HFFc6 (cell line): ENCODE measurements at places on chromosomes 1 and 21.

GRCh38 chr1:65265651-65266351 lies 43.5 kb upstream of the DNAJC6 start:
- peak; percentile 37 for DNase-seq

DNA sequence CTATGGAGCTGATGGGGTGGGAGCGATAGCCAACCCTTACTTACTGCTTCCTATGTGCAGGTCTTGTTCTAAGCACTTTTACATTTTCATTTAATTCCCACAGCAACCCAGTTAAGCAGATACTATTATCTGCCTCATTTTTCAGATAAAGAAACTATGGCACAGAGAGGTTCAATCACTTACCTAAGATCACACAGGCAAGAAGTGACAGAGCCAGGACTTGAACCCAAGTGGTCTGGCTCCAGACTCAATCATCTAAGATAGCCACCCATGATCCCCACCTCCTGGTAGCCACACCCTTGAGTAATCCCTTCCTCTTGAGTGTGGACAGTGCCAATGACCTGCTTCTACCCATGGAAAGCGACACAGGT lies 23.2 kb upstream of the IFNAR1 start:
- no peak for DNase-seq

DNA sequence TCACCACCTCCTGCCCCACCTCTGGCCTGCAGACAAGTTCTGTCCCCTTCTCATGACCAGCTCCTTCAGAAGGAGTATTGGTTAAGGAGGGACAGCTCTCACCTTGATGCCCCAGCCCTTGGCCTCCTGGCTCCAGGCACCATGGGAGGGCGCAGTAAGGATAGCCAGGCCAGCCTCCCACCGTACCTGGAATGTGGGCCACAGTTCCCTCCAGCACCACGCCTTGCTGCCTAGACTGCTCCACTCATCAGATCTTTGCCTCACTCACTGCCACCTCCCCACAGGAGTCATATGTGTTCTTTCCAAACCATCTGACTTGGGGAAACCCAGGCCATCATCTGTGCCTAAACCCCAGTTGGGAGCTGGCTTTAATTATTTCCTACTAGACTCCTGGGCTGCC lies 97.0 kb downstream of the CCDC185 start:
- no peak for DNase-seq

GRCh38 chr1:20199403-20199802 lies 13.1 kb upstream of the PLA2G2C start:
- no peak for DNase-seq

GRCh38 chr1:217482356-217483102 lies 148.4 kb downstream of the GPATCH2 start:
- peak; percentile 72 for DNase-seq

DNA sequence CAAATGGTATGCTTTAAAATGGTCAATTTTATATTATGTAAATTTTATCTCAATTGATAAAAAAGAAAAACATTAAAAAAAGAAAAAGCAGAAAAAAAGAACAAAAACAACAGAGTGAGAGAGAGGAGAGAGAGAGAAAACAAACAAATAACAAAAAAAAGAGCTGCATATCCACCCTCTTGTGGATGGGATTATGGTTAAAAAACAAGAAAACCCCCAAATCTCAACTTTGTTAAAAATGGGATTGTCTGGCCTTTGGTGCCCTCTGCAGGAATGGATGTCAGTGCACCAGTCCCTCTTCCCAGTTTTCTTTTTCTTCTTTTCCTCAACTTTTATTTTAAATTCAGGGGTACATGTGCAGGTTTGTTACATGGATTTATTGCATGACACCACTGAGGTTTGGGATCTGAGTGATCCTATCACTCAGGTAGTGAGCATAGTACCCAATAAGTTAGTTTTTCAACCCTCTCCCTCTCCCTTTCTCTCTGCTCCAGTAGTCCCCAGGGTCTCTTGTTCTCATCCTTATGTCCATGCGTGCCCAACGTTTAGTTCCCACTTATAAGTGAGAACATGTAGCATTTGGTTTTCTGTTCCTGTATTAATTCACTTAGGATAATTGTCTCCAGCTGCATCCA lies 28.1 kb downstream of the RNF187 start:
- DNase-seq, result peak; percentile 48

DNA sequence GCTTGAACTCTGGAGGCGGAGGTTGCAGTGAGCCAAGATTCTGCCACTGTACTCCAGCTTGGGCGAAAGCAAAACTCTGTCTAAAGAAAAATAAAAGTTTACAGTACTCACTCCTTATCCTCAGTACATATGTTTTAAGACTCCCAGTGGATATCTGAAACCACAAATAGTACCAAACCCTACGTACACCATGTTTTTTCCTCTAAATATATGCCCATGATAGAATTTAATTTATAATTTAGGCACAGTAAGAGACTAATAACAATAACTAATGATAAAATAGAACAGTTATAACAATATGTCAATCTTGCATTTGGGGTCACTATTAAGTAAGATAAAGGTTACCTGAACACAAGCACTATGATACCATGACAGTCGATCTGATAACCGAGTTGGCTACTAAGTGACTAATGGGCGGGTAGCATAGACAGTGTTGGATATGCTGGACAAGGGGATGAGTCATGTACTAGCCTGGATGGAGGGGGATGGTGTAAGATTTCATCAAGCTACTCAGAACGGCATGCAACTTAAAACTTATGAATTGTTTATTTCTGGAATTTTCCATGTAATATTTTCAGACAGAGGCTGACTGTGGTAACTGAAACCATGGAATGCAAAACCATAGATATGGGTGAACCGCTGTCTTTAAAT lies 43.7 kb downstream of the ST7L start:
- DNase-seq, result peak; percentile 90

DNA sequence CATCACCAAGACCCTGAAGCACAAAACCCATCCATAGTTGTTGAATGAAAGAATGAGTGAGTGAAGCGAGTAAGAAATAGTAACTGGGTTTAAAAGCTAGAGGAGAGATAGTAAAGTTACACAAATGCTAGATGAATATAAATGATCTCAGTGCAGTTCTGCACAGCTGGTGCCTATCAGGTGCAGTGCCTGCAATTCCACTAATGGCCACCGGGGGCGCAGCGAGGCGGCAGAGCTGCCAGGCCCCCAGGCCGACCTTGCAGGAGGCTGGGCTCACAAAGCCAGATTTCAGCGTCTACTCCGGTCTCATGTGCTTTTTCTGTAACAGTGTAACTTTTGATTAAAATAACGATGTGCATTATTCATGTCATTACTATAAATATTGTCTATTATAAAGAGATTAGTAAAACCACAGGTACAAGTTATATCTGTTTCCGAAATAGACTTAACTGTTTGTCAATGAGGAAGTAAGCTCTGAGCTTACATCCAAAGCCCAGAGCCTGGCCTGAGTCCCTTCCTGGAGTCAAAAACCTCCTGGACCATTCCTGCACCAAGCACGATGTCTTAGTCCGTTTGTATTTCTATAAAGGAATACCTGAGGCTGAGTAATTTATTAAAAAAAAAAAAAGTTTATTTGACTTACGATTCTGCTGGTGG lies 477.6 kb downstream of the NPHP4 start:
- peak; percentile 27 for DNase-seq

DNA sequence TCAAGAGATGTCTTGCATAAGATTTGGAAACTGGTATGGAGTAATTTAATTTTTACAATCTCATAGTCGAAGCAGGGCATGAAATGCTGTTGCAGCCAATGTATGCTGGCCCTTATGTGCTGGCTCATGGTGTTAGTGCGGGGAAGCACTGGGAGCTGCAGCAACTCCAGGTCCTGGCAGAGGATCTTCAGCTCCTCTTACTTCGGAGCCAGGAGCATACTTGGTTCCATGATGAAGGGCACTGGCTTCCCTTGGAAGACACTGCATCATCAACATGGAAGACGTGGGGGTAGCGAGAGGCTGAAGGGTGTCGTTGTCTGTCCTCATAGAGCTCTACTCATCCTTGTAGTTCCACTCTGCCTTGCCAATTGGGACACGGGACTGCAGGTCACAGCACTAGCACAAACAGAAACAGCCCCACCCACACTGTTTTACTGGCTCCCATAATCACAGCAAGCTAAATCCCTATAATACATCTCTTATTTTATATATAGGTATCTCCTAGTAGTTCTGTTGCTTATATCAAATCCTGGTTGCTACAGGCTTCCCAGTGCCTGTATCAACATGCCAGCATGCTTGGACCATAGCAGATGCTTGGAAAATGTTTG lies 22.4 kb downstream of the PLA2G2D start:
- no peak for DNase-seq

- no peak for DNase-seq
These were observed 21.6 kb upstream of the POFUT2 start for GRCh38 chr21:45309069-45309986.

DNA sequence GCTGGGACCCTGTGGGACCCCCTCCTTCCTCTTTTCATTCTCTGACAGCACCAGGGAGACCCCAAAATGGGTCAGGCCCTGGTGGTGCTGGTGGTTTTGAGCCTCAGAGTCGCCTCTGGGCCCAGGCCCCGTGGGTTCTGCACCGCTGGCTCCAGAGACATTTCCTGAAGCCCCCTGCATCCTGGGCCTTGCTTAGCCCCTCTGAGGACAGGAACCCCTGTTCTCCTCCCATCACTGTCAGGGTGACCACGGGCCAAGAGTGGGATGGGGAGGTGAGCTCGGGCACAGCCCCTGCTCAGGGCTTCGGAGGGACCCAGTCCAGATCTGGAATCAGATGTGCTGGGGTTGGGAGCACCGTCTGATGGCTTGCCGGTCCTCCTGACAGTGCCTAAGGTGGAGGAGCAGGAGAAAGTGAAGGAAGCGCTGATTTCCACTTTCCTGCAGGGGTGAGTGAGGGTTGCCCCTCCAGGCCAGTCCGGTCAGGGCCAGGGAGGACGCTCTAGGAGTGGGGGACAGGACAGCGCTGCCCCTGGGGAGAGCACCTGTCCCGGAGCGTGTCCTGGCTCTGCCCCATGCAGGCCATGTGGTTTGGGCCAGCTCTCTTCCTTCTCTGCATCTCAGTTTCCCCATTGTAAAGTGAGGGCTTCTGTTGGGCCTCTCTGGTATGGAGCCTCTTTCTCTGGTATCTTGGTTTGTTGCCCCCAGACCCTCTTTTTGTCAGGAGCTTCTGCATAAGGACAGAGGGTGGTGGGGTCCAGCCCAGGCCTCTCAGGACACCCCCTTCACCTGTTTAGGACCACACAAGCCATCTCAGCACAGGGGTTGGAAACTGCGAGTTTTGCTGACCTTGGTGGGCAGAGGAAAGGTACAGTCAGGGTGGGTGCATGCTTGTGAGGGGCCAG lies 71.0 kb downstream of the TRIM11 start:
- no peak for DNase-seq

DNA sequence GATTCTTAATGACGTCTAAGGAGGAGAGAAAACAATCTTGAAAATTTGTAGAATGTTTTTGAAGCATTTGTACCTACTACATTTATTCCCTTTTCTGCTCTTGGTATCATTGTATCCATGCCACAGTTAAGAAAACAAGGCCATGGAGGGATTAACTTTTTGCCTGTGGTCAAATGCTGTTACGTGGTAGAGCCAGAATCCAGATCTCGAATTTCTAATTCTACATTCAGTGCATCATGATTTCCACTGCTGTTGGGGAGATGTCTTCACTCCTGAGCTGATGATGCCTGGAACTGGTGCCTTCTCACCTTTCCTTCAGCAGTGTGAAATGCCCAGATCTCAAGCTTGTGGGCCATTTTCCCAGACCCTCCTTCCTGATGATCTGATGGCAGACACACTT lies 175.6 kb downstream of the HHAT start:
- DNase-seq, result no peak

GRCh38 chr1:84163123-84163931 lies 19.3 kb downstream of the PRKACB start:
- DNase-seq, result no peak

DNA sequence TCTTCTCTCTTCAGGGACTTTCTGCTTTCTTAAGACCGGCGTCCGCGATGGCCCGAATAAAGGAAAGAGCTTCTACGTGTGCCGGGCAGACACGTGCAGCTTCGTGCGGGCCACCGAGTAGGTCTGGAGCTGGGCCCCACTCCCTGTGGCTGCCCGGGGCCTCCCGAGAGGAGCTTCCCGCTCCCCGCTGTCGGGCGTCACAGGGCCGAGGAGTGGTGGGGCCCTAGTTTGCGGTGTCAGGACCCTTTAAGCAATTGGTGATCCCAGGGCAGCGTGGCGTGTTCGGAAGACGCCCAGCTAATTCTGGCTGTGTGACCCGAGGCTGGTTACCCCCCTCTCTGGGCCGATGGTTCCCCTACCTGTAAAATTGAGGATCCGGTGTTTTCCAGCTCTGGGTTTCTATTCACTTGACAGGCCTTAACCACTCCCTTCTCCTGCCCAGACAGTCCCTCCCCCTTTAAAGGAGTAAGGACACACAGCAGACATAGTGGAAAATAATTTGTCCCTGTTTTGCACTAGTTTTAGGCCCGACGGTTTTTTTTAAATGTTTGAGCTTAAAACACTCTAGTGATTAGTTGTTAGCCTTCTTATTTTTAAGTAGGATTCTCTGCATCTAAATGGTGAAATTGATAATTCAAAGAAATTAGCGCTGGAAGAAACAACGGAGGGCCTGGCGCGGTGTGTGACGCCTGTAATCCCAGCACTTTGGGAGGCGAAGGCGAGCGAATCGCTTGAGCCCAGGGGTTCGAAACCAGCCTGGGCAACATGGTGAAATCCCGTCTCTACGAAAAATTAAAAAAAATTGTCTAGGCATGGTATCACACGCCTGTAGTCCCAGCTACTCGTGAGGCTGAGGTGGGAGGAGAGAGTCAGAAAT lies 553 bp downstream of the TTF2 start:
- DNase-seq, result peak; percentile 13

- DNase-seq, result no peak
These were observed 3.3 kb downstream of the HYI start for GRCh38 chr1:43450251-43450941.

DNA sequence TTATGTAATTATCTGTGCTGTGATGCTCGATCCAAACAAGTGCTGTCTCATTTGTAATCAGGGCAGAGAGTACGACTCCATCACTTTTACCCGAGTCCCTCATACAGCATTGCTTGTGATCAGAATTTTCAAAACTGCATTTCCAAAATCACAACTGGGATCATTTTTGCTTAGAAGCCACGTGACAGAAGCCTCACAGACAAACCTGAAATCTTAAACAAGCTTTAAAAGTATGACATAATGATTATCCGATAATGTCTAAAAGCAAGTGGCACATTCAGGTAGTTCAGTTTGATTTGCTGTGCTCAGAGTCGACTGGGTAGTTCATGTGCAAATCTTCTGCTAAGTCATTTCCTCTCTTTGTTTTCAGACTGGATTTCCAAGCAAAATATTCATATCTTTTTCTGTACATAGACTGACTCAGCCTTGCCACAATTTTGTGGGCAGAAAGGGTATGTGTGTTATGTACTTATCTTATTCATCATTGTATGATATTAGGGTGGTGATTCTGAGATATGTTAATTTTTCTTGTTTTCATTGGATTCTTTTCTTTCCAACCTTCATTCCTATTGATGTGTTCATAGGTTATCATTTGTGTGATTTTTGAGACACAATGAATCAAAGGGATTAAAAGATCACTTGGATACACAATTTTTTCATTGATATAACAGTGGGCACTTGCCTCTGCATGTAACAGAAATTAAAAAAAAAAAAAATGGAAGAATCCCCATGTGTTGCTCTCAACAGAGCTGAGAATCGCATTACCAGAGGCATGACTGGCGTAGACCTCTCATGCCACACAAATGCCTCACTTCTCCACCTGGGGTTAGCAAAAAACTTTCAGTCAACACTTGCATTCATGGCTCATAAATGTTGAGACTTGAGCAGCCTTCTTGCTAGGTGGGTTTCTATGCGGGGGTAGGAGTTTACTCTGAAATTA lies 355.7 kb downstream of the LTN1 start:
- DNase-seq, result peak; percentile 92
